ENCODE measurements at places on chromosomes 1 and 21.
A peak's percentile ranks its signal among the peaks of the same experiment; 100 is the strongest.

DNA sequence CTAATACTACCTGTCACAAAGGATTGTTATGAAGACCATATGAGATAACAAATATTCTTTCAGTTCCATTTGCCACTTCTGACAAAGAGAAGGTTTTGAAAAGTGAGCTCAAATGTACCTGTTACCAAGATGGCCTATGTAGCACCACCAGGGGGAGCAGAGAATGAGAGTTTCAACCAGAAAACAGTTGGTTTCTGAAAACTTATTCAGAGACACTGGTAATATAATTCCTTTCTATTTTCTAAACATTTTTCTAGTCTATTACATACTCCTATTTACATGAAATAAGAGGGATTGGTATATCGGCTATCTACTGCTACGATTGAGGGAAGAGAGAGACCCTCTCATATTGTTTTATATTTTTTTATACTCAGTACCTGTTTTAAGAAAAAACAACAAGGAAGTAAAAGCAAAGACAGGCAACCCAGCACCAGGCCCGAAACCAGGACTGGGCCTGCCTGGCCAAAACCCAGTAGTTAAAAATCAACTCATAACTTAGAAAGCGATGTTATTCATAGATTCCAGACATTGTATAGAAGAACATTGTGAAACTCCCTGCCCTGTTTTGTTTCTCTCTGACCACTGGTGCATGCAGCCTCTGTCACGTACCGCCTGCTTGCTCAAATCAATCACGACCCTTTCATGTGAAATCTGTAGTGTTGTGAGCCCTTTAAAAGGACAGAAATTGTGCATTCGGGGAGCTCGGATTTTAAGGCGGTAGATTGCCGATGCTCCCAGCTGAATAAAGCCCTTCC is 48.3 kb downstream of the IL23R start:
- no peak for DNase-seq

GRCh38 chr1:6180268-6180706 is at the start of gene CHD5:
Gene CHD5, minus strand, starts transcription at chr1:6180321. Its CDS starts 298 bp downstream, at chr1:6180023.
- DNase-seq: no peak

- DNase-seq: no peak
These were observed 465.7 kb downstream of the USP25 start for GRCh38 chr21:16195538-16195910.

DNA sequence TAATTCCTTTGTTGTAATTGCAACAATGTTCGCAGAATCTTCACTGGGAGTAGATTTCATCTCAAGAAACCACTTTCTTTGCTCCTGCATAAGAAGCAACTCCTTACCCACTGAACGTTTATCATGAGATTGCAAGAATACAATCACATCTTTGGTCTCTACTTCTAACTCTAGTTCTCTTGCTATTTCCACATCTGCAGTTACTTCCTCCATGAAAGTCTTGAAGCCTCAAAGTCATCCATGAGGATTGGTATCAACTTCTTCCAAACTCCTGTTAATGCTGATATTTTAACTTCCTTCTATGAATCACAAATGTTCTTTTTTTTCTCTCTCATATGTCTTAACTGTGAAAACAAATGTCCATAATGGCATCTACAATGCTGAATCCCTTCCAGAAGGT is 118.6 kb upstream of the RAB4A start:
- no peak for DNase-seq

DNA sequence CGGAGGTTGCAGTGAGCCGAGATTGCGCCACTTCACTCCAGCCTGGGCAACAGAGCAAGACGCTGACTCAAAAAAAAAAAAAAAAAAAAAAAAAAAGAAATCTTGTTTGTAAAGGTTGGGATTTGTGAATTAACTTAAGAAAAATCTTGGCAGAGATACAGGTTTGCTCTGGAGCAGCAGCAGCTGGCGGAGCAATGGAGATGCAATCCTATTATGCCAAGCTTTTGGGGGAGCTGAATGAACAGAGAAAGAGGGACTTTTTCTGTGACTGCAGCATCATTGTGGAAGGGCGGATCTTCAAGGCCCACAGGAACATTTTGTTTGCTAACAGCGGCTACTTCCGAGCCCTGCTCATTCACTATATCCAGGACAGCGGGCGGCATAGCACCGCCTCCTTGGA is 5.6 kb downstream of the ZBTB8B start:
- no peak for DNase-seq

- no peak for DNase-seq
These were observed 2.1 kb upstream of the KLHDC9 start for GRCh38 chr1:161096015-161096414.

DNA sequence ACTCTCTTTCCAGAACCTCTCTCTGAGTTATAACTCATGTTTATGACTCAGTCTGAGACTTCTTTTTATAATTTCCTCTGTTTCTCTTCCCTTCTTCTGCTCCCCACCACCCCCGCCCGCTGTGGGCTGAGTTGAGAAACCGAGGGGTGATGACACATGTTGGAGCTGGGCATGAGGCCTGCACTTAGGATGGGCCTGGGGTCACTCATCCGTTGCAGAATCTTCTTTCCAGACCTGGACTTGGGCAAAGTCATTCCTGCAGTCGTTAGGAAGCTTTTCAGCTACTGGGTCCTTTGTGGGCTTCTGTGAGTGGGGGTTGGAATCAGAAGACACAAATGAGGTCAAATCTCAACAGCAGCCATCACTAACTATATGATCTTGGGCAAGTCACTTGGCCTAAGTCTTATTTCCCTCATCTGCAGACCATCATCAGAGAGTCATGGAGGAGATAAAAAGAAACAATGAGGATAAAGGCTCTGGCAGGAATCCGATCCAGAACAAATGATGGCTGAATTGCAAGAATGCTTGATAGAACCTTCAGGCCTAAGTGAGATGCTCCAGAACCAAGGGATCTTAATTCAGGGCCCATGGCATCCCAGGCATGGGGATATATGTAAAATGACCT is 53.4 kb downstream of the RPS6KA1 start:
- DNase-seq: no peak

DNA sequence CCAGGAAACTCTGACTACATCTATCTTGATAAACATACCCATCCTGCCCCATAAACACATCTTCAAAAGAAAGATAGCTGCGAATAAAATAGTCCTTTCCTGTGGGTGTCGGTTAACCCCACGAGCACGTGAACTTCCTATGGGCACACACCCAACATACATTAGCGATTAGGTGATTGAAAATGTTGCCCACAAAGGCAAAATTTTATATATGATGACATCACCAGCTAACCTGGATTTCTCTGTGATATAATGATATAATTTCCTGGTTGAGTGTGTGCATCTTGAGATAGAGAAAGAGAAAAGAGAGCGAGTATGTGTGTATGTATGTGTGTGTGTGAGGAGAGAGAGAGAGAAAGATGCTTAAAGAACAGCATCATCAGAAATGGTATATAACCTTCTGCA is 296.1 kb downstream of the PTPRC start:
- no peak for DNase-seq

- DNase-seq: no peak
These were observed 6.7 kb downstream of the PM20D1 start for GRCh38 chr1:205843036-205843859.

GRCh38 chr1:35442734-35443133 is 114.5 kb downstream of the KIAA0319L start:
- no peak for DNase-seq

DNA sequence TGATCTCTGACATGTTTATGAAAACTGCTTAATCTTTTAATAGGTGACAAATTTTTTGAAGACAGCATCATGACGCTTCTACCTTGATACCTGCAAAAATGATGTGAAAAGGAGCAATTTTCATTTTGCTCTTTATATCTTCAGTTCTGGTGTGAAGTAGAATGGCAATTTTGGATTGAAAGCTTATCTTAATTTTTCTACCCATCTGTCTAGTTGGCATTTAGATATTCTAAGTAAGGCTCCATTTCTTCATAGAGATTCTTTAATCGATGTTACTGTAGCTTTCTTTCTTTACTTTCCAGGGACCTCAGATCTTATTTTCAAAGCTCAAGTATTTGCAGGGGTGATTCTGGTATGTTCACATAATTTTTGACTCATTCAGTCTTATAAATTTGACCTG is 32.3 kb upstream of the GPR52 start:
- no peak for DNase-seq

- DNase-seq: no peak
These were observed 33.4 kb downstream of the TLR5 start for GRCh38 chr1:223109581-223110026.

GRCh38 chr1:31102501-31102950 is 37.0 kb upstream of the PUM1 start:
- DNase-seq: no peak

- DNase-seq: no peak
These were observed 7.1 kb downstream of the TMEM54 start for GRCh38 chr1:32894019-32894600.

DNA sequence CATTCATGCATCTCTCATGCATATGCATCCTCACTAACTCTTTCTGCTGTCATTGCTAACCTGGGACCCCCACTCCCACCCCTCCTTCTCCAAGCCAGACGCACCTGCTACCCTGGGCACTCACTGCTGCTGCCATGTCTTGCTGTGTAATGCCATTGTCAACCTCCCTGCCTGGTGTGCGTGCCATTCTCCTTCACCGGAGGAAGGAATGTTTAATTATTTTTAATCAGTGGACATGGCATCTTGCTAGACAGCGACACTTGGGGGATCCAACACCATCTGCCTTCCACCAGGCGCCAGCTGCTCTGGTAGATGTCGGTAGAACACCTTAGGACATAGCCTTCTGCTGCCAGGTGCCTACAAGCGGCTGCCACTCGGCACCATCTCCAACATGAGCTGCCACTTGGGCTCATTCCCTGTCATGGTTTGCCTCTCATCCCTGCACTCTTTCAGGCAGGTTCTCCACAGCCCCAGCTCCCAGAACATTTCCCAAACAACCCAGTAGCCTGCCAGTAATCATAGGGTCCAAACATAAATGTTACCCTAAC is 306.9 kb downstream of the TTLL7 start:
- DNase-seq: no peak

DNA sequence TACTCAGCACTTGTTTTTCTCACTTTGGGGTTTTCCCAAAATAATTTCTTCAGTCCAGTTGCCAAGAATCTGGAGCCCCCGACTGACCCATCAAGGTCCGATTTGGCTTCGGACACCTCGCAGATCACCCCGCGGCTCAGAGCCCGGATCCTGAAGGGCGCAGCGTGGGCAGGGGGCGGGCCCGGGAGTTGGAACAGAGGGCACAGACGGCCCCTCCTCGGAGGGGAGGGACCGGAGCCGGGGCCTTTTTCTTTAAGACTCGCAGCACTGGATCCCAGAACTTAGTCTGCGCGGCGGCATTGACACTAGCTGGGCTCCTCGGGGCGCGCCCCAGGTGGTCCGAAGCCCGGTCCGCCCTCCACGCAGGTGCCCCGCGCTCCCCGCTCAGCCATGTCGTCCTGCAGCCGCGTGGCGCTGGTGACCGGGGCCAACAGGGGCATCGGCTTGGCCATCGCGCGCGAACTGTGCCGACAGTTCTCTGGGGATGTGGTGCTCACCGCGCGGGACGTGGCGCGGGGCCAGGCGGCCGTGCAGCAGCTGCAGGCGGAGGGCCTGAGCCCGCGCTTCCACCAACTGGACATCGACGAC is at the start of gene CBR3:
CBR3 (plus strand) TSS at position 277 of the 588 bp plus-strand sequence; CDS start at position 391, 114 bp downstream.
- peak; percentile 40 for DNase-seq

DNA sequence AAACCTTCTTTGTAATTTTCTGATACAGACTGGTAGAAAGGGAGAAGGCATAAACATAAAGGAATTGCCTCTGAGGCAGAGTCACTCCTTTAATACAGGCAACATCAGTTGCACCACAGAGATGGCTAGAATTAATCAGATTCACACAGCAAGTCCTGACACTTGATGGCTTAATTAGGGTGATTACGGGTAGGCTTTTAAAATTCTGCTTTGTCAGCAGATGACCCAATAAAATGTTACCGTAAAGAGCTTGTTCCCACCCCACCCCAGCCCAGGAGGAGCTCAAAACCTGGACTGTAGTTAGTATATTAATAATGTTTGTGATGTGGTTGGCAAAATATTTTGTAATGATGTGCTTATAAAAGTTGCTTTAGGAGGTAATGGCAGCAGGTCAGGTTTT is 9.3 kb upstream of the BTG3 start:
- no peak for DNase-seq

DNA sequence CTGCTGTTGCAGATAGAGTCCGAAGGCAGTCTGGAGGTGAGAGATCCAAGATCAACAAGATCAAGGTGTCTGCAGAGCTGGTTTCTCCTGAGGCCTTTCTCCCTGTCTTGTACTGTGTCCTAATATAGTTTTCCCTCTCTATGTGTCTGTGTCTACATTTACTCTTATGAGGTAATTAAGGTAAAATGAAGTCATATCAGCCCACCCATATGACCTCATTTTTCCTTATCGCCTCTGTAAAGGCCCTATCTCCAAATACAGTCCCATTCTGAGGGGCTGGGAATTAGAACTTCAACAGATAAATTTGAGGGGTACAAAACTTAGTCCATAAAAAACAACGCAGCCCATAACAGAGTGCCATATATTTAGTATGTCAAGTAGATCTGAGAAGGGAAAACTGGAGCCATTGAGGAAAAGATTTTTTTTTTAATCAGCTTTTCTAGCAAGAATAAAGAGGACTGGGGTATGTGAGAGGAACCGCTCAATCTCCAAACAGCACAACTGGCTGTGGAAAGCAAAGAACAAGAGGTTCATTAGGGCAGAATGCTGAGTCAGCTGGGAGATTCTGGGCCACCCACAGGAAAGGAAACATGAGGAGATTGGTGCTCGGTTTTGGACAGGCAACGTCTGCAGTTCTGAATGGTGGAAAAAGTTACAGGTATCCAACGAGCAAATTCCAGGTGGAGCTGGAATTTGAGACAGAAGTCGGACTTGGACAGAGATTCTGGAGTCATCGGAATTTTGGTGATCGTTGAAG is 65.7 kb downstream of the MAP3K21 start:
- no peak for DNase-seq

GRCh38 chr1:54970901-54971300 is 9.5 kb upstream of the TMEM61 start:
- no peak for DNase-seq

DNA sequence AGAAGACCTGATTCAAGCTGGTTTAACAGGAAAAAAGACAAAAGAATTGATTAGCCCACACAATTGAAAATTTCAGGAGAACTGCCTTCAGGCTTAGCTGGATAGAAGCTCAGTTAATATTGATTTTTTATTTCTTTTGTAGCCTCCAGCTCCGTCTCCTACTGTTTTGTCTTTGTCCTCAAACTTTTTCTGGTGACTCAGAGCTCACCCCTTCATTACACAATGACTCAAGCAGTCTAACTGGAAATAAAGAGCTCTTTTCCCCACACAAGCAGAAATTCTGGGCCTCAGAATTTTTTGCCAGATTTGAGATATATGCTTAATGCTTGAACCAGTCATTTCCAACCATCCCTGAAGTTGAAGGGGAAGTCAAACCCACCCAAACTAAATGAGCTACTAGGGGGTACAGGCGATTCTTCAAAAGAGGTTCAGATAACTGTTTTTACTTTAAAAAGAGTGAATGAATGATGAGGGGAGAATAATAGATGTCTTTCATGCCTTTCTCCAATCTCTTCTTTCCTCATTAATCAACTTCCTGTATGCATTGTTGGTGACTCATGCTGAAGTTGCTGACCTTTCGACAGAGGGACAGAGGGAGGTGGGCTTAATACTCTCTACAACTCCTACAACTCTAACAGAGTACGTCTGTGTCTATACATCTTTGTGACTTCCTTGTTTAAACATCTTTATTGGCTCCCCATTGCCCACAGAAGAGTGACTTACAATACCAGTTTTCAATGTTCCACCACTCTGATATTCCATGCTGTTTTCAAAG is 6.2 kb upstream of the ACP6 start:
- no peak for DNase-seq

All from GM12892 (cell line).